ENCODE measurements at places on chromosomes 2 and 18. TPM values are rescaled to one million over a fixed set of nuclear protein-coding genes. Genes with fewer than 3 reads are reported as not detected.

DNA sequence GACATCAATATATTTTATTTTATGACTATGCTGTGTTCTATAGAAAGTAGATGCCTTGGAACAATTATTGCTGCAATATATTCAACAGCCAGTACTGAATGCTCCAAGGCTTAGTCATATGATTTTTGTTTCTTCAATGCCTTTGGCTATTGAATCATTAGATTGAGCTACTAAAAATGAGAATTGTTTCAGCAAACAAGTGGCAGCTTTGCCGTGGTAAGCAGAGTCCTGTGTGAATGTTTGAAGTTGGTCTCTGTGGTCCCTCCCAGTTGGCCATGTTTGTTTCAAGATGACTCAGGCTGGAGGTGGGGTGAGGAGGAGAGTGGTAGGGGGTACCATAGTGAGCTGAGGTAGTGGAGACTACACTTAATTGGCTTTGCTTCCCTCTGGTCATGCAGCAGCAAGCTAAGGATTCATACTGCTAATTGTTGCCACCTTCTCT is 198.6 kb upstream of the EPAS1 start:
- no peak for DNase-seq

DNA sequence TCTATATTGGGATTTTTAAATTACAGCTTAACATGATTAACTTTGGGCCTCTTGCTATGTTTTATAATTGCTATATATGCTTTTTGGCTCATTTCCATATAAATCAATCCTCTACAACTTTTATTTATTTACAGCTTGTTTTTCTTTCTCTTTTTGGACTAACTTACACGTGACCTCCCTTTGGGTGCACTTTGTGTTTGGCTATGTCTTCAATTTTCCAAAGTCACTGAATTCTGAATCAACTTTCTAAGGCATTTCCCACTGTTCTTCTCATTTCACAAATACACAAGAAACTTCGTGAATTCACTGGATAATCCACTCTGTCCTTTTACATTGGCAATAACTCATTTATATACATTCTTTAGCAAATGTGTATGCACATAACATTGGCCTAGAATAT is 5.4 kb upstream of the CPS1 start:
- no peak for DNase-seq

- no peak for DNase-seq
Observed at GRCh38 chr2:4518596-4518995, 815.2 kb downstream of the DCDC2C start.

DNA sequence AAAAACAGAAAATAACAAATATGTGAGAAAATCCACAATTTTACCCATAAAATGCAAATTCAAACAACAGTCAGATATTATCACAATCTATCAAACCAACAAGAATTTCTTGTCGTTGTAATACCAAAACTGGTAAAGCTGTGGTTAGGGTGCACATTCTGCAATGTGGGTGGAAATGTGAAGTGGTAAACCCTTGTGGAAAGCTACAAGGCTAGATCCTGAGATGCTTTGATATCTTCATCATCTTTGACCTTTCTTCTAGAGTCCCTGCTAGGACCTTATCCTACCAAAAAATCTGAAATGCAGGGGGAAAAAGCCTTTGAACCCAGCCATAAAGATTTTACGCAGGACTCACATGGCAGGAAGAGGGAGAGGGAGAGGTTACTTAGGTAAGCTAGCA is 17.2 kb upstream of the ATG16L1 start:
- no peak for DNase-seq

DNA sequence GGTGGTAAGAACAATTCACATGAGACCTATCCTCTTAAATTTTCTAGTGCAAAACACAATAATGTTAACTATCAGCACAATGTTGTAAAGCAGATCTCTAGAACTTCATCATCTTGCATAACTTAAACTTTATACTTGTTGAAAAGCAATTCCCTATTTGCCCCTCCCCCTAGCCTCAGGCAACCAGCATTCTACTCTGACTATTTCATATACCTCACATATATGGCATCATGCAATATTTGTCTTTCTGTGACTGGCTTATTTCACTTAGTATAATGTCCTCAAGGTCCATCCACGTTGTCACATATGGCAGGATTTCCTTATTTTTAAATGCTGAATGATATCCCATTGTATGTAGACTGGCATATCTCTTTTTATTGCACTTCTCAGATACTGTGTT is 86.5 kb downstream of the STRADB start:
- DNase-seq = no peak

DNA sequence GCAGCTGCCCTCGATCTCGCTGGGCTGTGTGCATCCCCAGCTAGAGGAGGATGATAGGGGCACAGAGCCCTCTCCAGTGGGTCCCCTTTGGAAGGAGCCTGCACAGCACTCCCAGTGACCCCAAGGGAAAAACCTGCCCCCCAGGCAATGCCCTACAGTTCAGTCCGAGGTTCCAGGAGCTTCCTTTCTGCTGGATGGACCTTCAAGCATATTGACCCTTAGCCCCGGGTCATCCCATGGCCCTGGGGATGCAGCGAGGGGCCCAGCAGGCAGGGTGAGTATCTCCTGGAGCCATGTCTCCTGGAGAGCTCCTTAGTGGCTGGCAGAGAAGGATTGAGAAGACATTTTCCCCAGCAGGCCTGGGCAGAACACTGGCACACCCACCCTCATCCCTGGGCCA is 45.4 kb upstream of the CTDP1 start:
- no peak for DNase-seq

- no peak for DNase-seq
Observed at GRCh38 chr2:30683236-30683956, 123.8 kb downstream of the CAPN13 start.

GRCh38 chr2:159322419-159322818 is 35.9 kb upstream of the WDSUB1 start:
- no peak for DNase-seq

GRCh38 chr2:33437297-33437696 is 39.2 kb upstream of the RASGRP3 start:
- DNase-seq = no peak

GRCh38 chr18:57581301-57581934 is 5.1 kb downstream of the FECH start:
- no peak for DNase-seq

GRCh38 chr2:161208527-161209139 is 48.4 kb downstream of the TANK start:
- DNase-seq = no peak

GRCh38 chr18:28063926-28064325 is 113.0 kb downstream of the CDH2 start:
- DNase-seq = no peak

DNA sequence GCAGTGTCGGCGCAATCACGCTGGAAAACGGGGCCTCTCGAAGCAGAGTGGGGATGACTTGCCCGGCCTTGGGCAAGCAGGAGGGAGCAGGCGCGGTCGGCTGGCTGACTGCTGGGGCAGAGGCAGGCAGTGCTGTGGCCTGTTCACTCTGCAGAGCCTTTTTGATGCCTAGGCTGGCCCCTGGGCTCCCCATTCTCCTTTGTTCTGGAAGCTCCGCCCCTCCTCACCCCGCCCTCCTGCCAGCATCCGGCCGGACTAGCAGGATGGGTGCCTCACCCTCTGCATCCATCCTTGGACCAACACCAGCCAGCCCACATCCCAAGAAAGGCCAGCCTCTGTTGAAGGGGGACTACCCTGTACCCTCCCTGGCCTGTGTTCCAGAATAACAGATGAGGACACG is at the start of gene ASPRV1:
Gene ASPRV1, minus strand, starts transcription at position 136 of the 400 bp plus-strand sequence. CDS start 195 bp downstream, outside the sequence.
- no peak for DNase-seq

Gene CPO
- 0.35 TPM for polyA plus RNA-seq

Gene TBR1
- not detected for polyA plus RNA-seq

Gene ALKAL2
- polyA plus RNA-seq = 14.5 TPM

Gene ABCG5
- not detected for polyA plus RNA-seq

Gene CTDP1
- 16.0 TPM for polyA plus RNA-seq
